Gastrocnemius medialis (tissue), 4 donors: ENCODE measurements at places on chromosomes 2 and 18. TPM values are rescaled to one million over a fixed set of nuclear protein-coding genes. Genes with fewer than 3 reads are reported as not detected.

DNA sequence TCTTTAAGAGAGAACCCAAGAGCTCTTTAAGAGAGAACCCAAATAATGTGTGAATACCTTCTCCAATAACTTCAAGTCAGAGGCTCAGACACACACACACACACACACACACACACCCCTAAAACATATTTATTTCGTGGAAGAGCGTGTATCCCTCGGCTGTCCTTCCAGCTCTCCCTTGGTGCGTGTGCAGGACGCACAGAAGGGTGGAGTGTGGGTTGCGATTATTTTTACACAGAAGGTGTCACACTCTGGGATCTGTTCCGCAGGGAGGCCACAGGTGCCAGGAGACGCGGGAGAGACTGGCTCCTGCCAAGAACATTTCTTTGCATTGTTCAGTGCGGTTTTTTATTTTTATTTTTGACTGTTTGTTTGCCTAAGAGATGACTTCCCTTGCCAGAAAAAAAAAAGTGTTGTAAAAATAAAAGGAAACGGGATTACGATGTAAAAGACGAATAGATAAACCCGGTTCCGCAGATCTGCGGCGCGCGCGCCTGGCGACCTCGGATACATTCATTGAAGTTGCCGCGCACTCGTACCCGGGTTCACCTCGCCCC is 47.3 kb upstream of the ATP6V1B1 start:
- H3K4me3 ChIP-seq = peak overlapping the region; percentile 61
- DNase-seq = no peak
- H3K27me3 ChIP-seq = peaks cover 69% of the 10 kb centered on the region
- no peaks in the 10 kb centered on the region for H3K36me3 ChIP-seq

DNA sequence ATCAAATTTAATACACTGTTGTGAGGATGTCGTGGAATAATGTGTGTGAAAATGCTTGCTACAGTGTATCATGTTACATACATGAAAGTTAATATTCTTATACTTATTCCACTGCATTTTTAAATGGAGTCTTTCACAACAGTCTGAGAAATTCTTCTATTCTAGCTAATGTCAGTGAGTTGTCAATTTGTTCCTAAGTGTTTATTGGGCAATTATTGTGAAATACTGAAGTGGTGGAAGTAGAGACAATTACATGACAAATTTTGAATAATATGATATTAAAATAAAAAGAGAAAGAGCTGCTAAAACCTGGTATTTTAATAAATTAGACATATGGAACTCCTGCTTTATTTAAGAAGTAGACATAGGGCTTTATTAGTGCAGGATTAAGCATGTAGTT is 176.1 kb downstream of the PTPRM start:
- H3K4me3 ChIP-seq = no peak overlapping the region
- H3K27ac ChIP-seq = peak overlapping the region; percentile 67
- DNase-seq = no peak
- no peaks in the 10 kb centered on the region for H3K27me3 ChIP-seq
- no peaks in the 10 kb centered on the region for H3K36me3 ChIP-seq
- H3K4me1 ChIP-seq = peaks cover 33% of the 10 kb centered on the region

DNA sequence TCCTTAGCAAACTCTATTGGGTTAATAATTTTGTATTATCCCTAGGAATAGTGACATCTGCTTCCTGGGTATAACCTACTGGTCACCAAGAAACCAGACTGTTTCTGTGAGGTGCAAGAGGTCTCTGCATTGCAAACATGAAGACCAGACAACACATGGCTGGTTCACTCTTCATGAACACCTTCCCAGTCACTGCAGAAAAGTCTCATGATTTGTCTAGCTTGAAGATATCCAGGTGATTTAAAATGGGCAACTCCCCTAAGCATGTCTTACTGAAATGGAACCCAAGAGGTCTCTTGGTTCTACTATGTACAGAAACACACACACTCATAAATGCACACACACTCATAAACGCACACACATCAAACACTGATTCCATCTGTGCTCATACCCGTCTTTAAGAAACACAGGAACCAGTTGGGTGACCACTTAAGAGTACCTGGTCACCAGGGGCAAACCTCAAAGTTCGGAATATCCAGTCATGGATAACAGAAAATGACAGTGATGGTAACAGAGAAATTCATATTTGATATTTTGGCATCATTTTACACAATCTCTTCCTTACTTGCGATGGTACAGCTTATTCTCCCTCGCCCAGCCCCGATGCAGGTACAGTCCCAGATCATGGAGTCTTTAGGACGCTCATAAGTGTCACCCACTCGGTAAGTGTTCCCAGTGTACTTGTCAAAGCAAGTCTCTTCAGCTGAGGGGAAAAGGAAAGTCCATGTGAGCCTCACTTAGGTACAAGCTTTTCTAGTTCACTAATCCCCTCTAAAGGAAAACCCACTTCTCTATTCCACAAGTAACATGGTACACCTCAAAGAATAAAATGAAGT is 2.9 kb downstream of the FN1 start:
- DNase-seq = no peak
- no peak overlapping the region for H3K27ac ChIP-seq
- H3K4me3 ChIP-seq = no peak overlapping the region
- no peaks in the 10 kb centered on the region for H3K36me3 ChIP-seq
- peaks cover 10% of the 10 kb centered on the region for H3K27me3 ChIP-seq

- H3K4me1 ChIP-seq = no peaks in the 10 kb centered on the region
- no peak for DNase-seq
- no peak overlapping the region for H3K4me3 ChIP-seq
Observed at GRCh38 chr2:197599285-197599965, 76.0 kb downstream of the RFTN2 start.

- no peak overlapping the region for H3K4me3 ChIP-seq
- H3K36me3 ChIP-seq = no peaks in the 10 kb centered on the region
- no peak for DNase-seq
- peaks cover 15% of the 10 kb centered on the region for H3K4me1 ChIP-seq
- H3K27ac ChIP-seq = peak overlapping the region; percentile 59
Observed at GRCh38 chr18:10122988-10123950, 209.5 kb downstream of the VAPA start.

- H3K36me3 ChIP-seq = peaks cover 59% of the 10 kb centered on the region
- H3K4me1 ChIP-seq = no peaks in the 10 kb centered on the region
- H3K27ac ChIP-seq = no peak overlapping the region
- H3K27me3 ChIP-seq = no peaks in the 10 kb centered on the region
- no peak for DNase-seq
- no peak overlapping the region for H3K4me3 ChIP-seq
Observed at GRCh38 chr2:151423760-151424159, 14.1 kb downstream of the RIF1 start.

DNA sequence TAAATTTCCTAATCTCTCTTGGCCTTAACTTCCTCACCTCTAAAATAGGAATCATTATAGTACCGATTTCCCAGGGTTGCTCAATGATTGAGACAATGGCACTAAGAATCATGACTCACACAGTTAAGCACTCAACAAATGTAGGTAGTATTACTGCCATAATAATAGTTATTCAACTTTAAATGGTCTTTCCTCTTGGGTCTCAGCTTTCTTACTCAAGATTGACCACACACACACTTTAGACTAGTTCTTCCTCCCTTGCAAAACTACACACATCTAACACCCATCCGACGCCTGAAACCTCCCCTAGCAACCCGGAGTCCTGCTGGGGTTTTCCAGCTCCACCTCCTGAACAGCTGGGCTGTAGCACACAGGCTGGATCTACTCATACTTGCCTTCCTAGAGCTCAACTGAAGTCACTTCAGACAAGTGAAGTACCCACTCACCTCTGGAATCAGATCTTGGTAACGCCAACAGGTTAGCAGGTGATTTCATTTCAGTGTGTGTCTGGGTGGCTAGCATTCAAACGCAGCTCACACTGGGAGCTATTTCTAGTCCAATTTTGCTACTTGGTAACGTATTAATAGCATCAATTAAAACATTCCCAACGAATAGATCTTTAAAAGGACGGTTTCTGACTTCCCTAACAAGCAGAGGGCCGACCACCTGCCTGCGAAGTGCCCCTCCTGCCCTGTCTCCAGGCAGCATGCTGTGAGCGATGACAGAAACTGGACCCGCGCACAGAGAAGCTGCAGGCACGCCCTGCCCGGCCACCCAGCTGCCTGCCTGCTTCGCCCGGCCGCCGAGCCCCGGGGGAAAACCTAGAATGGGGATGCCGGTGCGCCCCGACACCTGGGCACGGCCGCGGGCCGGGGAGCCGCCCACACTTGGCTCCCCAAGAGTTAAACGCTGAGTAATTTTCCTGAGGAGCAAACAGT is 1.1 kb downstream of the UXS1 start:
- H3K36me3 ChIP-seq = no peaks in the 10 kb centered on the region
- DNase-seq = no peak
- H3K4me1 ChIP-seq = peaks cover 15% of the 10 kb centered on the region
- H3K27me3 ChIP-seq = no peaks in the 10 kb centered on the region

GRCh38 chr2:157172239-157172638 is 85.3 kb upstream of the GALNT5 start:
- H3K27me3 ChIP-seq = no peaks in the 10 kb centered on the region
- H3K36me3 ChIP-seq = no peaks in the 10 kb centered on the region
- H3K4me3 ChIP-seq = no peak overlapping the region
- H3K27ac ChIP-seq = no peak overlapping the region
- H3K4me1 ChIP-seq = no peaks in the 10 kb centered on the region

GRCh38 chr2:38533180-38533579 is 69.5 kb downstream of the HNRNPLL start:
- H3K27ac ChIP-seq = no peak overlapping the region
- no peaks in the 10 kb centered on the region for H3K36me3 ChIP-seq
- H3K4me3 ChIP-seq = no peak overlapping the region
- H3K27me3 ChIP-seq = no peaks in the 10 kb centered on the region

GRCh38 chr2:40448476-40449079 is 3.3 kb downstream of the SLC8A1 start:
- peaks cover 9% of the 10 kb centered on the region for H3K27me3 ChIP-seq
- H3K4me3 ChIP-seq = no peak overlapping the region
- DNase-seq = no peak

DNA sequence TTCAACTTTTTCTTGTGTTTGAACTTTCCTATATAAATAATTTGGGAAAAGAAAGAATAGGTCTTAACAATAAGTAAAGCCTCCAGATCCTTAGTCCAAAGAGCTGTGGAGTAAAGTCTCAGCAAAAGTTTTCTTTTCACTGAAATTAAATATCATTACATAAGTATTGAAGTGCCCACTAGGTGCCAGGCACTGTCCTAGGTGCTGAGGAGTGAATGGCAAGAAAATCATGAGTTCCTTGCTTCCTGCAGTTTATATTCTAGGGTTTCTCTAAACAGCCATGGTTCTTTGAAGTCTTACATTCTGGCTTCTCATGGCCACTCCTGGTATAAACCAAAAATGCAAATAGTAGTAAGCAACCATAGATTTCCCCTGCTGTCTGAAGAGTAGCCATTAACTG is 59.7 kb downstream of the SPP2 start:
- H3K4me1 ChIP-seq = no peaks in the 10 kb centered on the region
- no peak overlapping the region for H3K4me3 ChIP-seq
- H3K27ac ChIP-seq = no peak overlapping the region
- H3K27me3 ChIP-seq = no peaks in the 10 kb centered on the region

- no peak overlapping the region for H3K27ac ChIP-seq
- H3K4me1 ChIP-seq = peaks cover 22% of the 10 kb centered on the region
- no peak for DNase-seq
- no peaks in the 10 kb centered on the region for H3K27me3 ChIP-seq
- peaks cover 13% of the 10 kb centered on the region for H3K36me3 ChIP-seq
Observed at GRCh38 chr2:71125506-71126294, 4.3 kb downstream of the MCEE start.

- H3K36me3 ChIP-seq = no peaks in the 10 kb centered on the region
- no peak for DNase-seq
- H3K27me3 ChIP-seq = no peaks in the 10 kb centered on the region
- peaks cover 39% of the 10 kb centered on the region for H3K4me1 ChIP-seq
- no peak overlapping the region for H3K4me3 ChIP-seq
- H3K27ac ChIP-seq = no peak overlapping the region
Observed at GRCh38 chr2:10410001-10410822, 37.9 kb downstream of the ODC1 start.

- no peak overlapping the region for H3K4me3 ChIP-seq
- no peaks in the 10 kb centered on the region for H3K27me3 ChIP-seq
- H3K27ac ChIP-seq = no peak overlapping the region
- no peak for DNase-seq
Observed at GRCh38 chr18:46793565-46793964, 36.7 kb upstream of the ST8SIA5 start.

- H3K36me3 ChIP-seq = no peaks in the 10 kb centered on the region
- DNase-seq = no peak
- no peaks in the 10 kb centered on the region for H3K4me1 ChIP-seq
- H3K27me3 ChIP-seq = no peaks in the 10 kb centered on the region
- H3K4me3 ChIP-seq = no peak overlapping the region
Observed at GRCh38 chr2:7524195-7524594, 607.0 kb downstream of the RNF144A start.

DNA sequence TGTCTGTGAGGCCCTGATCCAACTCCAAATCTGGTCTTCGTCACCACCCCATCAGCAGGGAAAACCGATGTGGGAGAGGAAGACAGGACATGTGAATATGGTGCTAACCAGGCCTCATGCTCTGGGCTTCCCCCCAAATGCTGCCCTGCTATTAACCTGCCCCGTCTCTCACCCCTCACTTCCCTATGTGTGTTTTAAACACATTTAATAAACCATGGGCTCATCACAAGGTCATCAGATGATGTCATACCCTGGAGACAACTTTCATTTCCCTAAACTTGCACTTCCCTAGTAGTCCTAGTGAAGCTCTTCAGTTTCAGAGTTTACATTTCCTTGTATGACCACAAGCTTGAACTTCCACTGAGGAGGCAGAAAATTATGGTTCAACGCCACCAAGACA is 49.9 kb downstream of the CD8B2 start:
- H3K27ac ChIP-seq = no peak overlapping the region
- no peaks in the 10 kb centered on the region for H3K36me3 ChIP-seq
- H3K27me3 ChIP-seq = peaks cover 4% of the 10 kb centered on the region
- no peak overlapping the region for H3K4me3 ChIP-seq
- no peaks in the 10 kb centered on the region for H3K4me1 ChIP-seq
- DNase-seq = no peak

GRCh38 chr2:197248001-197248401 is 62.6 kb downstream of the ANKRD44 start:
- H3K36me3 ChIP-seq = no peaks in the 10 kb centered on the region
- H3K4me1 ChIP-seq = peaks cover 8% of the 10 kb centered on the region
- no peaks in the 10 kb centered on the region for H3K27me3 ChIP-seq
- no peak overlapping the region for H3K27ac ChIP-seq
- DNase-seq = no peak
- H3K4me3 ChIP-seq = no peak overlapping the region

Gene PLCD4
- 51.3 TPM for total RNA-seq

Gene OSBPL6
- total RNA-seq = 11.6 TPM

Gene GCG
- total RNA-seq = not detected

Gene HPCAL1
- 29.0 TPM for total RNA-seq

Gene IL36RN
- total RNA-seq = not detected

Gene EPB41L3
- total RNA-seq = 16.1 TPM

Gene CFC1
- not detected for total RNA-seq

Gene TUBA4A
- 387 TPM for total RNA-seq

Gene FBXO15
- total RNA-seq = not detected

Gene ADD2
- 0.60 TPM for total RNA-seq

Gene MAB21L4
- not detected for total RNA-seq
